GM12864 (cell line): ENCODE measurements at places on chromosomes 6 and 20.

GRCh38 chr6:144250276-144250675, 34.9 kb upstream of the UTRN start:
- no peak for DNase-seq

- DNase-seq, result no peak
Observed at GRCh38 chr20:62758226-62758912, 37.9 kb upstream of the MRGBP start.

DNA sequence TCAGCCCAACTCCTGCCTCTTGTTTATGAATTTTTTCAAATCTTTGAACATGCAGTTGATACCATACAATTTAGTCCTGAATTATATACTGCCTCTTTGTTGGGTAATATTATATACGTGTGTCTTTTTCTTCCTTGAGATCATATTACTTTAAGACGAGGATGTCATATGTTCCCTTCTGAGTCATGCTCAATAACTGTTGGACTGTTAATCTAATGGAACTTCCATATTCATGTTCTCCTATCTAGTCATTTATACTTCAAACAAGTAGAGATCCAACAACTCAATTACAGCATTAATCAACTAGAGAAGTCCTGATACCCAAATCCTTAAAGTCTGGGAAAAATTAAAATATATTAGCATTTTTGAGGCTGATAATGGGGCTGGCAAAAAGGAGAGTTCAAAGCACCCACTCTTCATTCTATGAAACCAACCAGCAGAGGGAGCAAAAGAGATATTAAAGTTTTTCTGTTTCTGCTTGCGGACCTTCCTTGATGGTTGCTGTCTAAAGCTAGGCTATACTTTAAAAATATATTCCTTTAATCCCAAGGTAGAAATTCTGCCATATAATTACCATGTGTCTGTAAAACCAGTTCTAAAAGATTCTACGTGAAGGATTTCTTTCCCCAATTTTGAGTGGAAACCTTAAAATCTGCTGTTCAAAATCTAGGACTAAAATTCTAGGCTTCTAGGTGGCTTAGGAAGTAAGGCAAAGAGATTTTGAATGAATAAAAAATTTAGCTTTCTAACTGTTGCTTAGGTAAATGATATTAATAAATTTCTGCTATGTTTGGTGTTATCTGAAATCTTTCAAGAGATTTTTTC, 498.9 kb downstream of the BCKDHB start:
- DNase-seq, result no peak

DNA sequence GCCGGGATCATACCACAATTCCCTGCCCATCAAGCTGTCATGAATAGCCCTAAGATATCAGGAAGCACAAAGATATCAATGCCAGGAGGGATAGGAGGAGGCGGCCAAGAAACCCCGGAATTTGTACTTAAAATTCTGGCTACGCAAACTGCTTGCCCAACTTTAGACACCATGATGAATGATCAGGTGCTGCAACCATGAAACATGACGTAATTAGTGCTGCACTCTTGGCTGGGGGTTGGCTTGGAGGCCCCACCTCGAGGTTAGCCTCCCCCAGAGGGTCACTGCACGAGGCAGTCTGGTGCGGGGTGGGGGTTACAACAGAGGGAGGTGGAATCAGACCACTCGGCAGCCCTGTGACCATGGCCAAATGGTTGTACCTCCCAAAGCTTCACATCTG, 8.9 kb downstream of the SIRPA start:
- DNase-seq, result no peak

DNA sequence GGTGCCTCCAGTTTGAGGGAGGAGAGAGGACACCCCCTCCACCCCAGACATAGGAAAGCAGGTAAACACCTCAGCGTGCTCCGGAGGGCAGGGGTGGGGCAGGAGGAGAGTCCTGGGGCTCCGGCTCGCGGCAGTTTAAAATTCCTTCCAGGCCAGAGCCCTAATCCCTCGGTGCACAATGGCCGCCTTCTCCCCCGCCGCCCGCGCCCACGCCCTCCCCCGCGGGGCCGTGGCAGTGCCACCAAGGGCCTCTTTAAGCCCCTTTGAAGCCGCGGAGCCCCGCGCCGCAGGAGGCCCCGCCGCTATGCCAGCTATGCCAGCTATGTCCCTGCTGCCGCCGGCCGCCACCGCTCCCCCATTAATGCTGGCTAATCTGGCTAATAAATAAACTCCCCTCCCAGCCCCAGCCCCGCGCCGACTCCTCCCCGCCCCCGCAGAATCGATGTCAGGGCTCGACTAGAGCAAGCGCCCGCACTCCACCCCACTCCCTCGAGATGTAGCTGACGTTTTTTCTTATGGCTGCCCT, 125.1 kb downstream of the MRPL14 start:
- DNase-seq, result no peak

DNA sequence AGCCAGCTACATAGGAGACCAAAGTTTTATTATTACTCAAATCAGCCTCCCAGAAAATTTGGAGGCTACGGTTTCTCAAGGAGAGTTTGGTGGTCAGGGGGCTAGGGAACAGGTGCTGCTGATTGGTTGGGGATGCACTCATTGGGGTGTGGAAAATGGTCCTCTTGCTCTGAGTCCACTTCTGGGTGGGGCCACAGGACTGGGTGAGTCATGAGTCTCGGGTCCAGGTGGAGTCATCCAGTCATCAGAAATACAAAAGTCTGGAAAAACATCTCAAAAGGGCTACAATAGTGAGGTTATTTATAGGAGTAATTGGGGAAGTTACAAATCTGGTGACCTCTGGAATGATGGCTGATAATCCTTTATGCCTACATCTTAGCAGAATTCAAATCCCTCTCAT, 54.3 kb upstream of the SLC22A16 start:
- no peak for DNase-seq

- no peak for DNase-seq
Observed at GRCh38 chr6:144781836-144782235, 496.7 kb downstream of the UTRN start.

DNA sequence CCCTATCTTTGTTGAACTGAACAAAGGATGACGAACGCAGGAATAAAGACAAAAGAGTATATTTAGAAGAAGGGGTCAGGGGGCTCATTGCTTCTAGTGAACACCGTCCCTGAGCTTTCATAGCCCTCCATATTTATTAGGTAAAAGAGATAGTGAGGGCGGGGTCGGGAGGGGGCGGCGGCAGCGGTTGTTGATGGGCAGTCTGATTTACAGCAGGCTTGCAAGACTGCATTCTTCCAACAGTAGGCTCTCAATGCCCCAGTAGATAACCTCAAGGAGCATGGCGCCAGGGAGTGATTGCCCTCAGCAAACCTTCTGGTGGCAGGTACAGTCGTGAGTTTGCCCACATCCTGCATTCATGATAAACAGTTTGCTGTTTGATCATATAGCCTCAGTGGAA, 563.3 kb upstream of the SYNCRIP start:
- DNase-seq, result no peak

DNA sequence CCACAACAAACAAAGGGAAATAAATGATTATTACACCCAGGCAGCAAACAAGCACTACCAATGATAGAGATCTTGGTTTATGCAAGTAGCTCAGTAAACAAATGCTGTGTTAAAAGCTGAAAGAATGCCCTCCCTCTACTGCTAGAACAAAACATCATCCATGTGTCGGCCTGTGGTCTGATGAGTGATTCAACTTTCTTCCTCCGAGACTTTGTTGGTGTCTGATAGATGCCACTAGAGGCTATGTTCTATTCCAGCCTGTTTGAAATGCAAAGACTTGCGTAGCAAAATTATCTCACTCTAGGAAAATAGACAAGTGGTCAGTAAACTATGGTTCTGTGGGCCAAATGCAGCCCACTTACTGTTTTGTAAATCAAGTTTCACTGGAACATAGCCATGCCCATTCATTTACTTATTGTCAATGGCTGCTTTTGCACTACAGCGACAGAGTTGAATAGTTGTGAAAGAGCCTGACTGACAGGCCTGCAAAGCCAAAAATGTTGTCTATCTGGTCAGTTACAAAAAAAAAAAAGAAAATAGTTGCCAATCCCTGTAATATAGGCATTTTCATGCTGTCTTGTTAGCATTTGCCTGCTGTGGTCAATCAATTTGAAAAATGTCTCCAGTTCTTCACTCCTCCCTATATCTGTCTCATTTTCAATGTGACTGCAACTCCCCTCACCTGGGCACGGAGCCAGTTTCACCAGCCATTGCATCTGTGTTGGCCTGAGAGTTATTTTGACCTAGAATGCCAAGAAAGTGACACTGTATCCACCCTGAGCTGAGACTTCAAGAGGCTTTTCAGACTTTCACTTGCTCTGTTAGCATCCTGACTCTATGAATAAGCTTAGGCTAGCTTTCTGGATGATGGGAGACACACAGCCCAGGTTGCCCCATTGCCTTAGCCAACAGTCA, 544.6 kb upstream of the BTBD3 start:
- no peak for DNase-seq

- no peak for DNase-seq
Observed at GRCh38 chr6:70842541-70842940, 114.3 kb downstream of the B3GAT2 start.

- DNase-seq, result no peak
Observed at GRCh38 chr20:24891546-24892393, 57.3 kb upstream of the CST7 start.

DNA sequence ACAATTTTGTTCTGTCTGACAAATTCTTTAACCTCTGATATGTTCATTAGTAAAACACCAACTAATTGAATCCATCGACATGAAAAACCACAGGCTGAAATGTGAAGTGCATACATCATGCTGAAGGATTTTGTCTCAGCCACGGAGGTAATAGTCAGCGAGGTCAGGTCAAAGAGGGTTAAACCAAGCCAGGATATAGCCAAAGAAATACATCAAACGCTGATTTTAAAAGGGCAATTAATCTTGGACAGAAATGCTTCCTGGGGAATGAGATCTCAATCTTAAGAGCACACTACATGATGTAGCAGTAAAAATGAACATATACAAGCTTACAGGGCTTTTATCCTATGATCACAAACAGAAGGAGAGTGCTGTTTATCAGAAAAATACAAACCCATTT, 106.7 kb downstream of the PRDM1 start:
- DNase-seq, result no peak

DNA sequence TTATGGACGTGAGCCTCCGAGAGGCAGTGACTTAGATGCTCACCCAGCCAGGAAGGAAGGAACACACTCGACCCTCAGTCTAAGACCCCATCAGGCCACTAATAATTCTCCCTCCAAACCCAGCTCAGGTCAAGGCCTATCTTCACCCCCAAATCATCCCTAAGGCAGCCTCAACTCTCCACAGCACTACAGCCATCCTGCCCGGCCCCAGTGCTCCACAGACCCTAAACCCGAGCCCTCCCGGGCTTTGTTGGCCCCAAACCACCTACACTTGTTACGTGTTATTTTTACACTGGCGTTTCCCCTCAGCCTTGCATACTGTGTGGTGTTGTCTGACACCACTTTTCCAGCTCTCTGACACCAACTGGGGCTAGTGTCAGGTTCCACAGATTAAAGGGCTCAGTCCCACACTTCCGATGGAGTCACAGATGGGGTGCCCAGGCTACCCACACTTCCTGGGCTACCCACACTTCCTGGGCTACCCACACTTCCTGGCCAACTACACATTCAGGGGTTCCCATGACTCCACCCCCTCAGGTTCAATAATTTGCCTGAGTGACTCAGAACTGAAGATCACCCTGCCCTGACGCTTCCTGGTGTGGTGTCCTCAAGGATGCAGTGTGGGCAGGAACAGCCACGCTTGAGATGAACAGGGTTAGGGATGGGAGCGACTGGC, 25.3 kb downstream of the RBCK1 start:
- DNase-seq, result peak; percentile 81

DNA sequence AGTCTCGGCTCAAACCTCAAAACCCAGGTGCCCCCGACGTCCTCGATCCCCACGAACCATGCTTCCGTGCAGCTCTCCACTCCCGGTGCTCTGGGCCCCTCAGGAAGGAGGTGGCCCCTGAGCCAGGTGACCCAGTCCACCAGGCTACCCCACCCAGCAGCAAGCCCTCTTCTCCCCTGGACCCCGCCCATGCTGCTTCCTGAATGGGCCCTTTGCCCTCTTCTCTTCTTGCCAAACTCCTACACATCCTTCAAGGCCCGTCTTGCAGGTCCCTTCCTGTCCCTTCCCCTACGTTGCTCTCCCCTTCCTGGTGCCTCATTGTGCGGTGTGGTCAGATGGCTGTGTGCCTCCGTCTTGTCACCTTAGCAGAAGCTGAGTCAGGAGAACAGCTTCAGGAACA, 3.4 kb upstream of the GATA5 start:
- DNase-seq, result no peak

DNA sequence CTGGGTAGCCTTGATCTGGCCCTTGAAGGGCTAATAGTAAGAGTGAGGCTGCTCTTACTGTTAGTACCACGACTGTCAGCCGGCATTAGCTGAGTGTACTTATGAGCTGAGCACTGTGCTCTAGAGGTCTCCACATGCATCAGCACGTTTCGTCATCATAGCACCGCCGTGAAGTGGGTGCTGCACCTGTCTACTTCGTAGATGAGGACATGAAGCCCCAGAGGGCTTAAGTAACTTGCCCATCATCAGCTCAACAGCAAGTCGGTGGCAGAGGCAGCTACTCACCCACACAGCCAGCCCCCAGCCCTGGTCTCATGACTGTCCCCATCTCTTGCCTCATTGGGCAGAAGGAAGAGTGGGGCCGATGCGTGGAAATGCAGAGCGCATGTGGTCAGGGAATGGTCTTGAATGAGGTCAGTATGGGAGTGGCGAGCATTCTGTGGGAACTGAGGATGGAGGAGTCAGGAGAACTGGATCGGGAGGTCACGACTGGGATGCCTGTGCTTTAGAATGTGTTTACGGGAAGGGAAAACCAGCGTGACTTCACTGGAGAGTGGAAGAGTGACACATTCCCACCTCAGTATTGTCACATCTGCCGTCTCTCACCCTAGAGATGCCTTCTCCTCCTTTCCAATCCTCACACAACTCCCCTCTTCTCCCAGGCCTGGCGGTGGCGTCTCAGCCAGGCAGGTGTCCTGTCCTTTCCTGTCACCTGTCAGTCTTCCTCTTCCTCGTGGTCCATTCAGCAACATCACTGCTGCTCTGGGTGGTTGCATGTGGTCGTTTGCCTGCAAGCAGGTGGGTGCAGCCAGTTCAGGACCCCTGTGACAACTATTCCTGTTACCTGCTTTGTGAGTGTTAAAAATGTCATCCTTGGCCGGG, 6.0 kb downstream of the SYTL3 start:
- DNase-seq, result no peak

- DNase-seq, result no peak
Observed at GRCh38 chr6:154218787-154219186, 137.8 kb downstream of the IPCEF1 start.

DNA sequence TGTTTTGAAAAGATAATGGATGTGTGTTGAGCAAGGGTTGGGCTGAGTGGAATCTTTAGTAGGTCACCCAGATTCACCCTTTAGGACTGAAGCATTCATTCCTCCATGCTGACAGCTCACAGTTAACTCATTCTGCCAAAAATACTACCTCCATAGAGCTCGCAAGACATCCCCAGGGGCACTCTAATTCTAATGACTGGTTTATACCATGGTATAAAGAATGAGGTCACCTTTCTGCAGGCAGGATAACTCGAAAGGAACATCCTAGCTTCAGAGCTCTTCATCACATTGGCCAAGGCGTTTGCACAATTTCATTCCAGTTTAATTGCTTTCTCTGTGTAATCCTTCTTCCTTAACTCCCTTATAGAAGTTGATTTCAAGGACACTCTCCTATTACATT, 1257.2 kb upstream of the EYS start:
- DNase-seq, result no peak
